ENCODE measurements at places on chromosomes 3 and 15. TPM values are rescaled to one million over a fixed set of nuclear protein-coding genes. Genes with fewer than 3 reads are reported as not detected.

The PPM1M gene
- 5.3 TPM for total RNA-seq

The ZBTB20 gene
- 42.8 TPM for total RNA-seq

DNA sequence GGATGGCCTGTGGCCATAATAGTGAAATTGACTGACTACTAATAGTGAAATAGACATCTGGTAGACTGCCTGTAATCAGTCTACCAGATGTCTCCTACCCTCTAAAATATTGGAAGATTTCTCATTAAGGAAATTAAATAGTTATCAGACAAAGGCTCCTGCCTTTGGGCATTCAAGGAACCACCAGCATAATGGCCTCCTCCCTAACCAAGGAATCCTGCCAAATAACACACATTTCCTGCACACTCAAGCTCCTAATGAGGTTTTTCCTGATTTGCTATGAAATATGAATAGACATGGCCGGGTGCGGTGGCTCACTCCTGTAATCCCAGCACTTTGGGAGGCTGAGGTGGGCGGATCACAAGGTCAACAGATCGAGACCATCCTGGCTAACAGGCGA, 14.6 kb downstream of the NUSAP1 start:
- no peak for DNase-seq
- no peaks in the 10 kb centered on the region for H3K36me3 ChIP-seq
- no peak overlapping the region for H3K27ac ChIP-seq
- no peaks in the 10 kb centered on the region for H3K4me1 ChIP-seq

GRCh38 chr15:95284492-95284891, 1046.0 kb upstream of the NR2F2 start:
- no peaks in the 10 kb centered on the region for H3K36me3 ChIP-seq
- H3K27ac ChIP-seq: no peak overlapping the region
- DNase-seq: no peak
- H3K27me3 ChIP-seq: no peaks in the 10 kb centered on the region
- H3K4me1 ChIP-seq: no peaks in the 10 kb centered on the region
- no peak overlapping the region for H3K4me3 ChIP-seq

- no peak for DNase-seq
- H3K4me1 ChIP-seq: no peaks in the 10 kb centered on the region
- no peaks in the 10 kb centered on the region for H3K36me3 ChIP-seq
- H3K4me3 ChIP-seq: peak overlapping the region; percentile 87
- H3K27me3 ChIP-seq: no peaks in the 10 kb centered on the region
- no peak overlapping the region for H3K27ac ChIP-seq
Observed at GRCh38 chr3:72848703-72849081, 447 bp upstream of the SHQ1 start.

DNA sequence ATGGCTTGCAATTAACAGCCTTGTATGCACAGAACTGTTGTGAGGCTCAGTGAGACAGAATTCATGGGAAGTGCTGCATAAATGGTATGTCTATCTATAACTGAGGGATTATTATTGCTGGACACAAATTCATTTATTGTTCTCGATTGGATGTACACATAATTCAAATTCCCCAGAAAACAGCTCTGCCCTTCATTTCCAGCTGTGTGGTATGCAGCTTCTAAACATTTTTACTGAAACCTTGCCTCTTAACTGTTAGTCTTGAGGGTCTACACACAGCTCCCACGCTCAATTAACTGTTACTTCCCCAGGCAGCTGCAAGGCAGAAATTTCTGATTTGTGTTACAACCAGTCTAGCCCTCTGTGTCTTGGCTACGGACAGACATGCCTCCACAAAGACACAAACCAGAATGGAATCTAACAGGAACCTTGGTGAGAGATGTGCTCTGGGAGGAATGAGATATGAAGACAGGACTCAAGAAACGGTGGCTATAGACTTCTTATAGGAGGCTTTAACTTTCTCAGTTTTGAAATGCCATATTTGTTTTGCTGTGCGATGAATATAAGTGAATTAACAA, 139.7 kb upstream of the TBL1XR1 start:
- no peak for DNase-seq
- no peaks in the 10 kb centered on the region for H3K27me3 ChIP-seq
- H3K36me3 ChIP-seq: no peaks in the 10 kb centered on the region
- H3K4me3 ChIP-seq: no peak overlapping the region
- no peak overlapping the region for H3K27ac ChIP-seq
- H3K4me1 ChIP-seq: peaks cover 10% of the 10 kb centered on the region
